Left forelimb (tissue), 1 donor: ENCODE measurements at places on chromosomes 11 and 22.
A peak's percentile ranks its signal among the peaks of the same experiment; 100 is the strongest.

- DNase-seq: no peak
Observed at GRCh38 chr22:26972286-26972685, 314.9 kb downstream of the MIAT start.

DNA sequence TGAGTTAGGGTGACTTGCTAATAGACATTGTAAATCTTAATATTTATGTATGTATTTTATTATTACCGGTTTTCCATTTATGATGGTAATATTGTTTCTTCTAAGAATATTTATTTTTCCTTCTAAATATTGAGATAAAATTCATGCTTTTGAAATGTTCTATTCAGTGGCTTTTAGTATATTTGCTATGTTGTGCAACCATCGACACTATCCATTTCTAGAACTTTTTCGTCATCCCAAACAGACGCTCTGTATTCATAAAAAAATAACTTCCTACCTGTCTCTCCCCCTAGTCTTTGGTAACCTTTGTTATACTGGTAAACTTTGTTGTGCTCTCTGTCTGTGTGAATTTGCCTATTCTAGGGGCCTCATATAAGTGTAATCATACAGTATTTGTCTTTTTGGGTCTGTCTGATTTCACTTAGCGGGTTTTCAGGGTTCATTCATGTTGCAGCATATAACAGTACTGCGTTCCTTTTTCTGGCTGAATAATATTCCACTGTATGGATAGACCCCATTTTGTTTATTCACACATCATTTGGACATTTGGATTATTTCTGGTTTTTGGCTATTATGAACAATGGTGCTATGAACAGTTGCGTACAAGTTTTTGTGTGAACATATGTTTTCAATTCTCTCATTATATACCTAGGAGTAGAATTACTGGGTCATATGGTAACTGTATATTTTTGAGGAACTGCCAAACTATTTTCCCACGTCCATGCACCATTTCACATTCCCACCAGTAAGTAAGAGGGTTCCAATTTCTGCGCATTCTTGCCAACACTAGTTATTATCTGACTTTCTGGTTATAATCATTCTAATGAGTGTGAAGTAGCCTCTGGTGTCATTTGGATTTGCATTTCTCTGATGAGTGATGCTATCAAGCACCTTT lies 15.9 kb downstream of the NEAT1 start:
- no peak for DNase-seq

DNA sequence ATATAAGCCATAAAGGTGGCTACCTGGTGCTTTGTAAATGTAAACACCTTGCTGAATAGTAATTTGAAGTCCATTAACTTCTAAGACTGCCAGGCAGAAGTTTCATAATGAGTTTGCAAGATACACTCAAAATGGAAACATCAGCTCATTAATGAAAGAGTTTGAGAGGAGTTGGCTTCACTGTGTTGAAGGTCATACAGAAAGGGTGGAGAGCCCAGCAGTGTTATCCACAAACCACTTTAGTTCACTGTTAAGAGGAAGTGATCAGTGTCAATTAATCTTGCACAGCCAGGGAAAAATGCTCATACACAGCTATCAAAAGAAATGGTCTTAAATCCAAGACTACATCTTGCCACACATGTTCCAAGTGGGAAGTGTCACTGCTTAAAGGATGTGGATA lies 689.4 kb downstream of the JRKL start:
- no peak for DNase-seq

- DNase-seq: no peak
Observed at GRCh38 chr11:4704054-4704789, at the start of gene MMP26. TSS of gene MMP26 (plus strand) at chr11:4704784.

DNA sequence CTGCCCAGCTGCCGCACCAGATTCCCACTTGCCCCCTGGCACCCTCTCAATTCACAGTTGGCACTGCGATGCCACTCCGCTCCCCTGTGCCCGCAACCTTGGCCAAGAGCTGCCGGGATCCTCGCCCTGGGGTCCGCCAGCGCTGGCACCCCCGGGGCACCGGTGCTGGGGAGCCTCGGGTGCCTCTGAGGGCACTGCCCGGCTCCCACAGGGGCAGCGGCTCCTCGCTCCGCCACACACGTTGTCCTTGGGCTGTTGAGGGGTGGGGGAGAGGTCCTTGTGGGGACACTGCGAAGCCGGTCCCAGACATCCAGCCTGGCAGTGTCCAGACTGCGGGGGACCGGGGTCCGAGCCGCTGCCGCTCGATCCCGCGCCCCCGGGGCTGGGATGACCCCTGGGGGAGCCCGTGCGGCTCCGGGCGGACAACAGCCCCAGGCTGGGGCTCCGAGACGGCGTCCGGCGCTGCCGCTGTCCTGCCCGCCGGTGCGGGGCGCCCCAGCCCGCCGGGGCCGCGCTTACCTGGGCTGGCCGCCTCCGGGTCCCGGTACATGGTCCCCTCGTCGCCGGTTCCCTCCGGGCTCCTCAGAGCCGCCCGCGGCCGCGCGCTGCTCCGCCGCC lies 496 bp downstream of the SYT7 start:
- peak; percentile 64 for DNase-seq

DNA sequence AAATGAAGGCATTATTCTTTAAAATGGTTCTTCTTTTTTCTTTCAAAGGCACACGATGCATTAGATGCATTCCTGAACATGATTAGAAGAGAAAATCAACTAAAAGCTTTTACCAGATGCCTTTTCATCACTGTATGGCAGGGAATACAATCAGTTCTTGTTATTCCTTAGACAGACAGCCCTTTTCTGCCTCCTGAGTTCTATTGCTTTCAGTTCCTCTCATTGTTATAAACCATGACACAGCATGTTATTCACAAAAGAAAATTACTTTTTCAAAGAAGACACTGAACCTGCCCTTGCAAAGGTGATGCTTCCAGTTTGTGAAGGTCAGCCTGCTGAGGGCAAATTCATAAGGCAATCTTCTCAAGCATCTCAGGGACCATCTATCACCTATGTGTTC lies 70.1 kb downstream of the FAM181B start:
- no peak for DNase-seq

GRCh38 chr11:97979741-97980140 lies 1041.0 kb upstream of the CNTN5 start:
- DNase-seq: no peak

GRCh38 chr11:32792948-32793475 lies 1.4 kb downstream of the CCDC73 start:
- DNase-seq: no peak

DNA sequence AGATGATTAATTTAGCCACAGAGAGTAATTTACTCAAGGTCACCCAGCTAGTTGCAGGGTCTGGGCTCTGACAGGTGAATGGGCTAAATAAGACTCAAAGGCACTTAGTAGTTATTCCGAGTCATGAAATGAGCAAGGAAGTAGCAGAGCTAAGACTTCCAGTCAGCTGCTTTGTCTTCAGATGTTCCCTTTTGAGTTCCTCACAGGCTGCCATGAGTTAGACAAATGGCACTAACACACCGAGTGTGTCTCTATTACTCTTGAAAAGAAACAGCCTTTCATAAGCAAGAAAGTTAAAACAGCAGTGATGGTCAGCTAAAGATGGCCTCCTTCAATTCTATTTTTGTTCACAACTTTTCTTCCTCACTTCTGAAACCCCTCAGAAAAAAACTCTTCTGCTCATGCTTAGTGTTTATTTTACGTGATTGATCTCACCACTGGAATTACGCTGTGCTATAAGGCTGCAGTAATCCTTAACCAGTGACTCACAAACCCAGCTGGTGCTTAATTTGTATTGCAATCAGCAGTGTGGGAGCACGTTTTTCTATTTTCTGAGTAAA lies 389.1 kb downstream of the AASDHPPT start:
- DNase-seq: no peak

GRCh38 chr11:3920148-3920852 lies 64.8 kb downstream of the STIM1 start:
- DNase-seq: no peak

- no peak for DNase-seq
Observed at GRCh38 chr11:103662880-103663279, 373.6 kb upstream of the DDI1 start.

DNA sequence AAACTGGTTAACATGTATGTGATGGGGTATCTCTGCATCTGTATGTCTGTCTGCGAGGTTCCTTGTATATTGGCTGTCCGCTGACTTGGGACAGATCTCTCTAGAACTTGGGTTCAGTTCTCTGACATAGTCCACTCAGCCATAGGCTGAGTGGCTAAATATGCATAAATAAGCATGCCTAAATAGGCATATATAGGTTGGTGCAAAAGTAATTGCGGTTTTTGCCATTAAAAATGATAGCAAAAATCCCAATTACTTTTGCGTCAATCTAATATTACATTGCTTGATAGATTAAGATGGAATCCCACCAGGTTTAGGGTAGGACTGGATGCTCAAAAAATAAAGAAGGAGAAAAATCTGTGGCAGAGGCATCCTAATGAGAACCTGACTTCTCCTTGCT lies 8.8 kb downstream of the LRRC55 start:
- no peak for DNase-seq

DNA sequence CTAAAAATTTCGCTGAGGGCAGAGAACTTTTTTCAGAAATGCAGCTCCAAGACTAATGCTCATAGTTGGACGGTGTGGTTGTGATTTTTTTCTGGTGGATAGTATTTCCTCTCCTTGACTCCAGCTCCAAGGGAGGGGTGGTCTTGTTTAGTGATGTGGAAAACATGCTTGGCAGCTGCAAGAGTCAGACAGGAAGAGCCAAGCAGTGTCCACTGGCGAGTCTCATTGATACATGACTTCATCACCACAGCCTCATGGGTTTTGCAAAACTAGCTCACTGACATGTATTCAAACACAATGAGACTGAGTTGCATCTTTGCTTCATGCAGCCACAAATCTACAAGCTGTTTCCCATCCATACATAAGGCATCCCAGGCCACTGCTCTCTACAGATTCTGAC lies 7.3 kb upstream of the KCNJ1 start:
- no peak for DNase-seq

- DNase-seq: no peak
Observed at GRCh38 chr11:61486779-61487178, 21.8 kb upstream of the LRRC10B start.

DNA sequence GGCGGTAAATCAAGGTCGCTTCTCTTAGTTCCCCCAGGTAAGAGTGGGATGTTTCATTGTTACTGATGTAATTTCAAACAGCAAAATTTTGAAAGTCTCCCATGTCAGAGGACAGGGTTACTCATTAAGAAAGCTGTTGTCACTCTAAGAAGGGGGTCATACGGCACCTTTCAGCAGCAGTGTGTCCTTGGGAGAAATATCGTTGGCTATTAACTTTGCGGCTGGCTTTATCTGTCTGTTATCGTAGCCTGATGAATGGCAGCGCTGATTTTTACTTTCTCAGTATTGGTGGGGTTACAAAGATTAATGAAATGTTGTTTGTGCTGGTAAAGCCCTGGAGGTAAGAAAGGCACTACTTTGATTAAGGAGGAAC lies 27.5 kb upstream of the FBXO3 start:
- DNase-seq: no peak

DNA sequence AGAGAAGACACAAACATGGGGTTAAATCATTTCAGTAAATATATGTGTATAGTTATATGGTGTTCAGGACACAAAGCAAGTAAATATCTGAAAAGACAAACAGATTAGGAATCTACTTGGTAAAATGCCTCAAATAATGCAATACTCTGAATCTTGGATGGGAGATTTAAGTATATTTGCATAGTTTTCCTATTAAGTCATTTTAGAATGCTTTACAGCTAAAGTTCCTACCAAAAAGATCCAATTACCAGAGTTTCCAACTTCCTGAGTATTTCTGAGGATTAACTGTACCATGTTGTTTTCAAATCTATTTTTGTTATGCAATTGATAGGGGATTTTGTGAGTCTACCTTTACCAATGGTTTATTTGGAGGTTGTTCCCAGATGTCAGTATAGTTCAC lies 424.4 kb upstream of the CCDC179 start:
- DNase-seq: no peak

GRCh38 chr11:40292721-40293508 lies 1166.5 kb downstream of the LRRC4C start:
- peak; percentile 78 for DNase-seq

GRCh38 chr11:16787035-16787742 lies 48.7 kb downstream of the C11orf58 start:
- DNase-seq: no peak

GRCh38 chr11:102819491-102819890 lies 21.5 kb upstream of the MMP1 start:
- no peak for DNase-seq

- DNase-seq: no peak
Observed at GRCh38 chr11:64003807-64004589, 17.8 kb downstream of the OTUB1 start.

DNA sequence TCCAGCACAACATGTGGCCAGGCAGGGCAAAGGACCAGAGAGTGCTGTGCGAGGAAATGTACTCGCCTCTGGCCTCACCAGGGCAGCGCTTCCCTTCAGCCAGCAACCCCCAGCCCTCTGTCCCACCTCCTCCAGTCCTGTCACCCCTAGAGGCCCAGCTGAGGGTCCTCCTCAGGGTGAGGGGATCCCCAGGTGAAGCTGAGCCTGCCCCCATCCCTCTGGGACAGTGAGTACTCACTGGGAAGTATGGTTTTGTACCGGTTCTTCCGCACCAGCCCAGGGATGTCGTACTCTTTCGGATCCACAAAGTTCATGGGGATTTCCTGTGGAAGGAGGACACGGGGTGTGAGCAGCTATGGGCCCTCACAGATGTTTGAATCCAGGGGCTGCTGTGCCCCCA lies 11.7 kb upstream of the IGSF22 start:
- no peak for DNase-seq

DNA sequence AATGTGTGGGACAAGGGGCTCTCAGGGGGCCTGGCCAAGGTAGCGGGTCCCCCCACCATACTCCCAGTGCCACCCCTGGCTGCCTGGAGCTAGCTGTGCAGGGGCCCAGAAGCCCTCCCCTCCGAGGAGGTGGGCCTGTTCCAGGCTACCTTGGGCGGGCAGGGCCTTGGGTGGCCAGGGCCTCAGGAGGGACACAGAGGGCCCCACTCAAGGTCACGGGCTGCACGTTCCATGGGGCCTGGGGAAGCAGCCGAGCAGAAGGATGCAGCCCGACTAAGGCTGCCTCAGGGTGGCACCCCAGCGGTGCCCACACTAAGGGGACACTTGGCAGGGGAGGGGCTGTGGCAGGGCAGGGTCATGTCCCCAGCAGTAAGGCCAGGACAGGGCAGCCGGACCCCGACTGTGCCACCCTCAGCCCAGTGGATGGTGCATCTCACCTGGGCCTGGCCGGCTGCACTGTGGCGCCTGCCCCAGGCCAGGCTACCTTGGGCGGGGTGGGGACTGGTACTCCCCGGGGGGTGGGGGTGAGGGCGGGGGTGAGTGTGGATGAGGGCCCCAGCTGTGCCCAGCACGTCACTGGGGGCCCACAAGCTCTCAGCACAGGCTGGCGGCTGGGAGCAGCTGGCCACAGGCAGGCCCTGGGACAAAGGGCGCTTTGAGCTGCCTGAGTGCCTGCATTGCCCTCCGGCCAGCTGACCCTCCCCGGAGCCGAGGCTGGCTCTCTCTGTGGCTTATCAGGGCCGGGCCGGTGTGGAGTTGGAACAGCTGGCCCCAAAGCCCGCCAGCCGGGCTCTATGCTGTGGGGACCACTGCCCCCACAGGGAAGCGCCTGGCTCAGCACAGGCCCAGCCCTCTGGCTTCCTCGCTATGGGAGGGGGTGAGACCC lies 117.1 kb downstream of the KCNQ1 start:
- DNase-seq: peak; percentile 58

GRCh38 chr22:39545386-39546365 lies 13.1 kb upstream of the RPS19BP1 start:
- no peak for DNase-seq

GRCh38 chr11:66020618-66021357 lies 5.5 kb downstream of the CATSPER1 start:
- DNase-seq: no peak
